ENCODE measurements at places on chromosomes 3 and 15. TPM values are rescaled to one million over a fixed set of nuclear protein-coding genes. Genes with fewer than 3 reads are reported as not detected.

GRAMD2A gene
- not detected for total RNA-seq

KCNH8 gene
- total RNA-seq, result not detected

ATXN7 gene
- total RNA-seq, result 0.37 TPM

HEXA gene
- 153 TPM for total RNA-seq

PLSCR5 gene
- not detected for total RNA-seq

DNA sequence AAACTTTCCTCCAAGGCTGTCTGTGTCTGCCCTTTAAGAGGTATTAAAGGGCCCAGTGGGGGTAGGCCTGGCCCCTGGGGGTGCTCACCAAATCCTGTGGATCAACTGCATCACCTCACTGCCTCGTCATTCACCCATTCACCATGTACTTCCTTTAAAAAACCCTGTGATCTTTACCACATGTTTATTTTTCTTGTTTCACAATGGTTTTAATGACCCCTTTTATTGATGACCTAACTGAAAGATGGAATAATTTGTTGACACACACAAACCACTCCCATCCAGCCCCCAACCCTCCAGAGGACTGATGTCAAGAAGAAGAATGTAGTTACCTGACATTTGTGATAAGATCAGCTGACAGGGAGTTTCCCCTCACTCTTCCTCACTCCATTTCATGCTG, 40.8 kb downstream of the KCNAB1 start:
- no peak for DNase-seq

DNA sequence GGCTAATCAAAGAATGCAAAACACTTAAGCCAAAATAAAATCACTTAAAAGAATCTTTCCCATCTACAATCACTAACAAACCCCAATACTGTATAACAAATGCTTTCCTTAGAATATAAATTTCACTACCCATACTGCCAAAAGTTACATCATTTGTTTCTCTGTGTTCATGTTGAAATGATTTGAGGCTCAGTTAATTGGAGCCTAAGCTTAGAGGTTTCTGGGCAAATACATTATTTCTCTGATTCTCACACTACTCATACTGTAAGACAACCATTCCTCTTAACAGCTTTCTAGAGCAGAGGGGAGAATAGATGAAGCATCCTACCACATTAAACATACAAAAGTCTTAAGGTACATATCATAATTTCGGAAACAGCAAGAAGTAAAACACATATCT, 2.1 kb downstream of the RIOX2 start:
- no peak for DNase-seq

GRCh38 chr3:61053781-61054496, 197.3 kb downstream of the FHIT start:
- no peak for DNase-seq

GRCh38 chr3:117495620-117496019, 786.0 kb downstream of the TUSC7 start:
- DNase-seq, result no peak

- no peak for DNase-seq
These were observed 42.7 kb downstream of the HEG1 start for GRCh38 chr3:125013095-125013494.
